ENCODE measurements at places on chromosomes 1 and 21. TPM values are rescaled to one million over a fixed set of nuclear protein-coding genes. Genes with fewer than 3 reads are reported as not detected.

Gene CTSS
- total RNA-seq: 23.8 TPM

Gene BMP8A
- not detected for total RNA-seq

Gene PRUNE1
- total RNA-seq: 14.9 TPM

Gene SPRR2G
- not detected for total RNA-seq

Gene SLFNL1
- total RNA-seq: 0.06 TPM

Gene GJC2
- total RNA-seq: 0.74 TPM

Gene TMEM61
- total RNA-seq: not detected

Gene NTMT2
- not detected for total RNA-seq

Gene OR2T2
- total RNA-seq: not detected

Gene TNNT2
- not detected for total RNA-seq

Gene C1orf226
- 0.04 TPM for total RNA-seq

Gene ANXA9
- 0.15 TPM for total RNA-seq

Gene HCN3
- total RNA-seq: 3.4 TPM

Gene SYT2
- not detected for total RNA-seq

Gene CNR2
- total RNA-seq: 0.04 TPM

Gene TMPRSS3
- total RNA-seq: 31.2 TPM

Gene PHGDH
- 171 TPM for total RNA-seq

Gene ATP5PB
- total RNA-seq: 371 TPM

Gene PRR9
- not detected for total RNA-seq

Gene MYBPHL
- total RNA-seq: not detected

Gene PLEKHN1
- total RNA-seq: 3.1 TPM

Gene IL22RA1
- not detected for total RNA-seq

Gene ZNF683
- total RNA-seq: 1.6 TPM

Gene IL19
- not detected for total RNA-seq

Gene KMO
- total RNA-seq: 0.42 TPM

Gene LMX1A
- total RNA-seq: not detected
